ENCODE measurements at places on chromosomes 11 and 22. TPM values are rescaled to one million over a fixed set of nuclear protein-coding genes. Genes with fewer than 3 reads are reported as not detected.

GRCh38 chr11:13168271-13168670 is 109.3 kb upstream of the BMAL1 start:
- DNase-seq, result no peak

GRCh38 chr11:16080688-16081381 is 275.5 kb downstream of the SOX6 start:
- DNase-seq, result no peak

- no peak for DNase-seq
Measured at GRCh38 chr11:47186076-47186699, at the start of gene PACSIN3. Gene PACSIN3, minus strand, starts transcription at chr11:47186434. Its CDS starts 3,707 bp downstream, at chr11:47182727.

- no peak for DNase-seq
Measured at GRCh38 chr11:118052581-118053206, 24.2 kb upstream of the TMPRSS4 start.

DNA sequence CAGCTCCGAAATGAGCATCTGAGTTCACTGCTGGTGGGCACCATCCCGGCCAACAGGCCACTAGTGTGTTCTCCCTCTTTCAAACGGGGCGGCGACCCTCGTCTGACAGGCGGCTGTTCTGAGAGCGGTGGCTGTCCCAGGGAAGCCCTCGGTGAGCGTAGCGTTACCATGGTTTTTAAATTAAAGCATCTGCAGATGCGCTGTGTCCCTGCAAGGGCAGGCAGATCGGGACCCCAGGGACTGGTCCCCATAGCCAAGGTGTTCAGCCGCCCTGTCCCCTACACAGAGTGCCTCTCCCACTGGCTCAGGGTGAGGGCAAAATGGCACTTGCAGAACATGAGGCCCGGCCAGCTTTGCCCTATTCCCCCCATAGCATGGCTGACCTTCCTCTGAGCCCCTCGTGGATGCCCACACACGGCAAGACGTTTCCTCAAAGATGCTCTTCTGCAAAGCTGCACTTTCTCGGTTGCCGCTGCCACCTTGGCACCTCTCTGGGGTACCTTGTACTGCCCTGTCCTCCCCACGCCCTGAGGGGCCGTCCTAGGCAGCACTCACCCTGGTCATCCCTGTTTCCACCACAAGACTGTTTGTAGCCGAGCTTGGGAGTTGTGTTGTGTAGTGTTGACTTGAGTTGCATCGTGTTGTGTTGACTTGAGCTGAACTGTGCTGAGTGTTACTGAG is 51.9 kb upstream of the KCNQ1OT1 start:
- DNase-seq, result no peak

- DNase-seq, result no peak
Measured at GRCh38 chr11:14386895-14387480, 28.0 kb upstream of the RRAS2 start.

DNA sequence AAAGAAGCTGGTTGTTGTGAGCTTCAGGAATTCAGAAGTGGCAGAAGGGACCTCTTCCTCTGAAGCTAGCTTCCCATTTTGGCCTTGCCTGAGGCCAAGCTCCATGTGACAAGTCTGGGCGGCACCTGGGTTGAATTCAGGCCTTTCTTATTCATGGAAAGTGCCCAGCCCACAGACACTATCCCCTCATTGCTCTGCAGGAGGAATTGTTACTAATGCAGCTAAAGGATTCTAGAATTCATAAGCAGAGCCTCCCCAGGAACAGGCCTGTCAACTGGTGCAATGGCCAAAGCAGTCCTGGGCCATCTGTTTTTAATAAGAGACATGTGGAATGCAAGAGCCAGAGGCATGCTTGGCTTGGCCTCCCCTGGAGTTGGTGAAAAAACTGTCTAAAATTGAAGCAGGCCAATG is 71.4 kb downstream of the SLC1A2 start:
- DNase-seq, result peak; percentile 61

DNA sequence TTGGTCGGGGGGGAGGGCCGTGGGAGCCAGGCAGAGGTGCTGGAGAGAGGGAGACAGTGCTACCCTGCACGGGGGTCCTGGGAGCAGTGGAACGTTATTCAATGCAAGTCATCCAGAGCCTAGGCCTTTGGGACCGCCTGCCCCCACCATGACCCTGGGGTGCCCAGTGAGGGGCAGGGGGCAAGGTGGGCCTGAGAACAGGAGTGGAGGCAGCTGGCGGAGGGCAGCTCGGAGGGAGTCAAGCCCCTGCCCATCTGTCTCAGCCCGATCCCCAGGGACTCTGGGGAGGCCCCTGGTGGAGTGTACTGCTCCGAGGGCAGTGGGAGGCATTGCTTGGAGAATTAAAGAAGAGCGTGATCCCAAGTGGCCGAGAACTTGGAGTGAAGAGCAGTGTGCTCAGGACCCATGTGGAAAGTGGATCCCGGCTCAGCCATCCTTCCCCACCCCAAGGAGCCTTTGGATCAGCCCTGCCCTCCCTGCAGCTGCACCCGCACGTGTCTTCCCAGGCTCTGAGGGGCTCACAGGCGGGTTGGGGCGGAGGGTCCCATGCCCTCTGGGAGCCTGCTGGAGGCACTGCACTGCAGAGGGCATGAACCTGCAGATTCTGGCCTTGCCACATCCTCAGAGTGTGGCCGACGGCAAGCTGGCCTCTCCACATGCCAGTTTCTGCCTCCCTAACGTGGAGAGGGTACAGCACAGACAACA is 34.0 kb upstream of the SMIM38 start:
- DNase-seq, result no peak

DNA sequence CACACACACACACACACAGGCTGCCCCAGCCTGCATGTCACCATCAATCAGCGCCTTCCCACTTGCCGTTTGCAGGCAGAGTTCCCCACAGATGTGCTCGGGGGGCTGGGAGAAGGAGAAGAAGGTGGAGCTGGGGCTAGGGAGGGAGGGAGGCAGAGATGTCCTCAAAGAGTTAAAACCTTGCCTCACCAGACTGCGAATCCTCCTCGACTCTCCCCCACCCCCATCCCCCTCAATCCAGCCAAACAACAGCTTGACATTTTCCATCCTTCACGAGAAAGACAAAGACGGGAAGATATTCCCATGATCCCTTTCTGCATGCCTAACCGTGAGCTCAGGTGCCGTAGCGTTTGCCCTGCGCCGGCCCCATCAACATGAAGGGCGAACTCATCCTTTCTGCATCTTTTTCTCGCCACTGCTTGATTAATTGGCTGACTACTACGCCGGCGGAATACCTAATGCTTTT is 365.5 kb downstream of the MIAT start:
- no peak for DNase-seq

The TSPAN32 gene
- 0.14 TPM for polyA plus RNA-seq

The TRIM48 gene
- polyA plus RNA-seq, result not detected

The APOC3 gene
- not detected for polyA plus RNA-seq

The OR5B21 gene
- not detected for polyA plus RNA-seq
